Fibroblast of skin of right quadriceps (primary cell): ENCODE measurements at places on chromosomes 1 and 21.

GRCh38 chr1:16418823-16419425 is 18.3 kb downstream of the SPATA21 start:
- no peak for DNase-seq

GRCh38 chr1:88935522-88936222 is 44.3 kb upstream of the GTF2B start:
- peak; percentile 44 for DNase-seq

DNA sequence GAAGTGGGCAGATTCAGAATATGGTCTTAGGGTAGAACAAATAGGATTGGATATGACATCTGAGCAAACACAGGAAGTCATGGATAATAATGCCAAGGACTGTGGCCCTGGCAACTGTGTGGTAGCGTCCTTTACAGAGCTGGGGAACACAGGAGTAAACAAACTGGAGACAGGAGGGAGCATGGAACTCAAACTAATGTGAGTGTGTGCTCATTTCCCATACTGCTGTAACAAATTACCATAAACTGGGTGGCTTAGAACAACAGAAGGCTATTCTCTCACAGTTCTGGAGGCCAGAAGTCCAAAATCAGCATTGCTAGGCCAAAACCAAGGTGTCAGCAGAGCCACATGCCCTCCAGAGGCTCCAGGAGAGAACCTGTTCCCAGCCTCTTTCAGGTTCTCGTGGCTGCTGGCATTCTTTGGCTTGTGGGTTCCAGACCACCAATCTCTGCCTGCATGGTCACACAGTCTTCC is 106.4 kb downstream of the TGFBR3 start:
- no peak for DNase-seq

DNA sequence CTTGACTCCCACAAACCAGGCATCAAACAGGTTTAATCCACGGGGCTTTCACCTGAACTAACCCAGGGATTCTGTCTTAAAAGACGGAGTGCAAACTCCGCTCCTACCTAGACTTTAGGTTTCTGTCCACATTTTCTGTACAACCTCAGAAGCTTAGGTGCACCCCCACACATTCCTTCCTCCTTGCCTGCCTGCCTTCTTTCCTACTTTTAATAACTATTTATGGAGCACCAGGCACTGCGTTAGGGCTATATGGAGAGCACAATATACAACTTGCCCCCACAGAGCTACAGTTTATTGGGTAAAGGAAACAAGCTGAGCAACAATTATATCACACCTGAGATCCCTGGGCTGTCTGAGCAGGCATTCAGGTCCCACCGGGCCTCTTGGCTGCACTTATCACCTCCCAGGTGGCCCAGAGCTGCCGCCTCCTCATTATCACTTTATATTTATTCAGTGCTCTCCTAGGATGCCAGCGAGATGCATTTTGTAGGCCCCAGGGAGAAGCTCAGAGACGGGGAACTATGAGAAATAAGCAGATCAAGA is 64.1 kb downstream of the DNTTIP2 start:
- DNase-seq: no peak

DNA sequence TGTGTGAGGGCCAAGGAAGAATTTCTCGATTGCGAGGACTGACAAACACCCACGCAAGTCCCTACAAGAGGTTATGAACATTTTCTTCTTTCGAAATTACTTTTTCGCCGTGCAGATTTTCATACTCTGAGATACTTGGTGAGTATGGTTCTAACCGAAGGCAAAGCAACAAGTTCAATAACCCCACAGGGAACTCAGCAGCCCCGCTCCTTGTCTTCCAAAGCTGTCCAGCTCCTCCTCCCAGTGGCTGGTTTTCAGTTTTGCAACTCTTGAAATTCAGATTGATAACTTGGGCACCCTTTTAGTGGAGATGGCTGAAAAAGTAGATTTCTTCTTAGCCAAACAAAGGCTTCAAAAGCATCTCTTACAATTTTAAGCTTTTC is 154.4 kb downstream of the SETD4 start:
- no peak for DNase-seq

- DNase-seq: no peak
Observed at GRCh38 chr21:41973861-41974751, 20.3 kb upstream of the C2CD2 start.

- DNase-seq: peak; percentile 84
Observed at GRCh38 chr1:241918879-241919278, 38.7 kb upstream of the BECN2 start.

GRCh38 chr1:201181726-201182125 is 8.9 kb upstream of the IGFN1 start:
- DNase-seq: no peak

DNA sequence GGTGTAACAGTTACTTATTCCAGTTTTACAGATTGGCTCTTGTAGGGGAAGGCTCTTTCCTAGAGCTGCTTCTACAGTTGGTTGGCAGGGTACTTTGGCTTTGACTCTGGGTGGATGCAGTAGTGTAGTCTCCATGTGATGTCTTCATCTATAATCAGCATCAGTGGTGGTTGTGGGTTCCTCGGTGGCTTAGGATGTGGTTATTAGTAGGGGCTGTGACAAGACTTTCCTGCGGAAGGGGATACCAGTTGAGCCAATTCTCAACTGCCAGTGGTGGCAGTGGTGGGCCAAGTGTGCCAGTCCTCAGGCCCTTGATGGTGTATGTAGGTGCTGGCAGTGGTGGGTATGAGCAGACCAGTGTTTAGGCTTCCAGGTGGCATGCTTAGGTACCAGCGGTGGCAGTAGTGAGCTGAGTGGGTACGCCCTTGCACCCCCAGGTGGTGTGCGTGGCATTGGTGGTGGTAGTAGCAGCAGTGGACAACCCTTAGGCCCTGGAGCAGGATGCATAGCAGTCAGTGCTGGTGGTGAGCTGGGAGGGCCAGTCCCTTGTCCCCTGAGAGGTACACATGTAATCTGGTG is 27.2 kb upstream of the KLF18 start:
- no peak for DNase-seq

DNA sequence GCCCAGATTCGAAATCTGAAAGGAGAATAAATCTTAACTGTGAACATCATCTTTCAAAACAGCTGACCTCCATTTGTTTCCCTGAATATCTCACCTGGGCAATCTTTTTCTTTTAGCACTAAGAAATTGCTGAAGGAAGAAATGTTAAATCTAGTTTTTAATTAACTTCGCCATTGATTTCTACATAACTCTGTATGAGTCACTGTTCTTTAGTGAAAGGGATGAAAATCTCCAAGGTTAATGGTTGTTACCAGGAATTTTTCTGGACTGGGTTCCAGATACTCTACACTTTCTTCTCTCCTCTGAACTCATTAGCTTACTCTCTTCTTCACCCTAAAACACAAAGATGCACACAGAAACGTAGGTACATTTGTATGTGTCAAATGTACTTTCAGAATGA is 235.7 kb downstream of the BACH1 start:
- no peak for DNase-seq

DNA sequence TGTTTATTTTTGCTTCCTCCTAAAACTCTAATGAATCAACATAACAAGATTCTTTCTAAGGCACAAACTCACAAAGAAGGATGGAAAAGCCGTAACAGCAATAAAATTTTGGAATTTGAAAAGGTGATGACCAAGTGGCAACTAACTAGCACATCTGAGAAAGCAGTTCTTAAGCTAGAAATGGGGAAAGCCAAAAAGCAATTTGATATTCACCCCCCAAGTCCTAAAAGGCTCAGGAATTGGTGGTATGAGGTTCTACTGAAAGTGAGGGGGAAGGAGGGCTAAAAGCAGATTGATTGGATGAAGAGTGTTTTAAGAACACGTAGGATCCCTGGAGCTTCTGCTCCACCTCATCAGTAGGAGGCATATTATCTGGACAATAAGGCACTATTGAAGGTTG is 43.4 kb upstream of the FBXO28 start:
- no peak for DNase-seq

GRCh38 chr1:46927249-46927835 is 13.9 kb downstream of the CYP4A11 start:
- DNase-seq: no peak

DNA sequence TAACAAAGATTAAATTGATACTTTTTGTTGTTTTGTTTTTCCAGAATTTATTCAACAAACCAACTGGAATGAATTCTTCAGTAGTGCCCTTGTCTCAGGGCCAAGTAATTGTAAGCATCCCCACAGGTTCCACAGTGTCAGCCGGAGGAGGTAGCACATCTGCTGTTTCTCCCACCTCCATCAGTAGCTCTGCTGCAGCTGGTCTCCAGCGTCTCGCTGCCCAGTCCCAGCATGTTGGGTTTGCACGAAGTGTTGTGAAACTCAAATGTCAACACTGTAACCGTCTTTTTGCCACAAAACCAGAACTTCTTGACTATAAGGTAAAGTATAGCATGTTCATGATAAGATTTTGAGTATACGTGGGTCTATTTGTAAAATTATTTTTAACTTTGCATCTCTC is 118.5 kb downstream of the ZMYM4 start:
- DNase-seq: no peak

DNA sequence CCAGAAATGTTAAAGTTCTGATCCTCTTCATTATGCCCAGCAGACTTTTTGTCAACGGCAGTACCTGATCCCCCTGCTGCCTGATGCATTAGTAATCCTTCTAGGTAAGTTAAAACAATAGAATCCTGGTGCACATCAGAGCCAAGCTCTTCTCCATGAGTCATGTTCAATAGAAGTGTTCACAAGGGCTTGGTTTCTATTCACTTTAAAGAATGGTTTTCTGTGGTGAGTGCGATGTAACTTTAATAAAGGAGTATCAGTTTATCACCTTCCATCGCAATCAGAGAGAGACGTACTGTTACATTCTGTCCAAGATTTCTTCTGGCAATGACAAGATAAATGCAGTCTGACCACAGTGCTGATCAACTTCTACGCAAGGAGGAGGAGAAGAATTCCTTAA is 96.8 kb downstream of the NRIP1 start:
- DNase-seq: no peak

- no peak for DNase-seq
Observed at GRCh38 chr1:247482747-247483146, 24.8 kb upstream of the OR2B11 start.

DNA sequence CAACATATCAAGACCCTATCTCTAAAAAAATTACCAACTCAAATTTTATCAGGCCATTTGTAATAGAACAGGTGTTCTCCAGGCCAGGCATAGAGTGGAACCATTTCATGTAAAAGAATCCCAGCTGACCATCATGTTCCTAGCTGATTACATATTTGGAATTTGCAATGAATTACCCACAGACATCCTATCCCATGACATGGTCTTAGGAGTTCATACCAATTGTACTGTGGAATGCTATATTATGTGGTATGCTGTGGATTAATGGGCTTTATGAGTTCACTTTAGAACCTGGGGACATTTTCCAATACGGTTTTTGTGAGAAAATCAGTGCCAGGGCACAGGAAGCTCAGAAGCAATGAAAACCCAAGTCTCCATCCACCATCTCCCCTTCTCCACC is 110.3 kb downstream of the ZNF281 start:
- no peak for DNase-seq

DNA sequence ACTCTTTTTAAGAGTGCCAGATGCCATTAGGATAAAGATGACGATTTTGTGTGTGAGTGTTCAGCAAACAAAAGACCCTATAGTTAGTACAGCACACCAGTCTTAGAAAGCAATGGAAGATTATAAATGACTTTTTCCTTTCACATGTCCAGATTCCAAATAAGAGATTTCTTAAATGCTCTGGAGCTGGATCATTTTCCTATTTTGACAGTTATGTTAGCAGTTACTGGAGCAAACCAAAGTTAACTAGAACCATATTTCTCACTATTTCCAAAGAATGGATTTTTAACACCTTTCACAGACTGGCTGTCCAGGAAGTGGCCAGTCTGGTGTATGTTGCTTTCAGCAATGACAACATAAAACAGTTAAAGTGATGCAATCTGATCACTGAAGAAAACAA is 905.8 kb upstream of the ADGRL2 start:
- DNase-seq: peak; percentile 4

- DNase-seq: no peak
Observed at GRCh38 chr1:245999697-246000637, 507.1 kb downstream of the SMYD3 start.

DNA sequence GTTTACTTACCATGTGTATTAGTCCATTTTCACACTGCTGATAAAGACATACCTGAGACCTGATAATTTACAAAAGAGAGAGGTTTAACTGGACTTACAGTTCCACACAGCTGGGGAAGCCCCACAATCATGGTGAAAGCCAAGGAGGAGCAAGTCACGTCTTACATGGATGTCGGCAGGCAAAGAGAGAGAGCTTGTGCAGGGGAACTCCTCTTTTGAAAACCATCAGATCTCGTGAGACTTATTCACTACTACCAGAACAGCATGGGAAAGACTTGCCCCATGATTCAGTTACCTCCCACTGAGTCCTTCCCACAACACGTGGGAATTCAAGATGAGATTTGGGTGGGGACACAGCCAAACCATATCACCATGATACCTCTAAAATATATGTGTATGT is 39.3 kb upstream of the ERRFI1 start:
- no peak for DNase-seq

DNA sequence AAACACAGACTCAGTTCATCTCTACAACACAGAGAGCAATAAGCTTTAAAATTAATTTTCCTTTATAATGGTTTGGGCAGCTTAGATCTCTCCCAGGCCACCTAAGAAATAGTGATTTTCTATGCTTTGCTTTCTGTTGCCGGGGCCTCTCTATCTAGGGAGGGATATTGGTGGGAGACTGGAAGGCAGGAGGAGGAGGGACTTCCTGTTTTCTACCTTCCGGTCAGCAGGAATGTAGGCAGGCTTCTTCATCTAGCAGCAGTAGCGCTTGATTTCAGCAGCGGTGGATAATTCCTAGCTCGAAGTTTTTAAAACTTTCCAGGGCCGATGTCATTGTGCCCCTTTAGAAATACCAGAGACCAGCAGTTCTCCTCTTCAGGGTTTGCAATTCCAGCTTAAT is 5.1 kb upstream of the DESI2 start:
- no peak for DNase-seq

DNA sequence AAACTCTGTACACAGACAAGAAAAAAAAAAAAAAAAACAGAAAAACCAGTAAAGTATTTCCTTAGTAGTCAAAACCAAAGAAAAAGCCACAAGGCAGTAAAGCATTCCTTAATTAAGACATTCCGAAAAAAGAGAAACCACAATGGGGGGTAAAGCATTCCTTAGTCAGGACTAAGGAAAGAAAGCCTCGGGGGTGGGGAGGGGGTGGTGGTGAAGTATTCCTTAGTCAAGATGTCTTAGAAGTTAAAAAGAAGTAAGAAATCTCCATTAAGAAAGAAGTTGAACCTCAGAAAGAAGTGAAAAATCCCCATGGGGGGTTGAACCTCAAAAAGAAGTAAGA is 28.2 kb upstream of the FMO1 start:
- peak; percentile 97 for DNase-seq

DNA sequence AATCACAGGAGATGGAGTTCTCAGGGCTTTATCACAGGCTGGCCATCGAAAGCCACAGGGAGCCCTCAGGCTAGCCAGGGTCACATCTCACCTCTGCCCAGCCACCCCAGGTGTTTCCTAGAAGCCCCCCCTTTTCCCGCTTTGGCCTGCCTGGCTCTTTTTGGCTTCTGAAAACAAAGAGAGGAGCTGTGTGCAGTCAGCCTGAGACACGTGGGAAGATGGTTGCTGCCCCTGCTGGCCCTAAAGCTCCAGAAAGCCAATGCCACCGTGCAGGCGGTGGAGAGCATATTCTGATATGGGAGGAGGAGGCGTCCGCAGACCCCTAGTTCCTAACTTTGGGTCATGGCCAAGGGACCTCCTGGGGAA is 18.7 kb upstream of the LBR start:
- no peak for DNase-seq

- no peak for DNase-seq
Observed at GRCh38 chr1:235127203-235127602, 1.4 kb downstream of the TOMM20 start.
